ENCODE measurements at places on chromosomes 13 and 19. TPM values are rescaled to one million over a fixed set of nuclear protein-coding genes. Genes with fewer than 3 reads are reported as not detected.
A peak's percentile ranks its signal among the peaks of the same experiment; 100 is the strongest.

The ARL11 gene
- 0.22 TPM for total RNA-seq

The NUMBL gene
- total RNA-seq = 7.5 TPM

The SULT2A1 gene
- total RNA-seq = not detected

The FOSB gene
- total RNA-seq = 2,209 TPM

- DNase-seq = no peak
Observed at GRCh38 chr13:27973961-27974662, 5.0 kb upstream of the CDX2 start.

- DNase-seq = no peak
Observed at GRCh38 chr19:11064831-11065303, 24.4 kb upstream of the LDLR start.

GRCh38 chr19:49906879-49907564 lies 10.3 kb upstream of the IL4I1 start:
- DNase-seq = no peak

DNA sequence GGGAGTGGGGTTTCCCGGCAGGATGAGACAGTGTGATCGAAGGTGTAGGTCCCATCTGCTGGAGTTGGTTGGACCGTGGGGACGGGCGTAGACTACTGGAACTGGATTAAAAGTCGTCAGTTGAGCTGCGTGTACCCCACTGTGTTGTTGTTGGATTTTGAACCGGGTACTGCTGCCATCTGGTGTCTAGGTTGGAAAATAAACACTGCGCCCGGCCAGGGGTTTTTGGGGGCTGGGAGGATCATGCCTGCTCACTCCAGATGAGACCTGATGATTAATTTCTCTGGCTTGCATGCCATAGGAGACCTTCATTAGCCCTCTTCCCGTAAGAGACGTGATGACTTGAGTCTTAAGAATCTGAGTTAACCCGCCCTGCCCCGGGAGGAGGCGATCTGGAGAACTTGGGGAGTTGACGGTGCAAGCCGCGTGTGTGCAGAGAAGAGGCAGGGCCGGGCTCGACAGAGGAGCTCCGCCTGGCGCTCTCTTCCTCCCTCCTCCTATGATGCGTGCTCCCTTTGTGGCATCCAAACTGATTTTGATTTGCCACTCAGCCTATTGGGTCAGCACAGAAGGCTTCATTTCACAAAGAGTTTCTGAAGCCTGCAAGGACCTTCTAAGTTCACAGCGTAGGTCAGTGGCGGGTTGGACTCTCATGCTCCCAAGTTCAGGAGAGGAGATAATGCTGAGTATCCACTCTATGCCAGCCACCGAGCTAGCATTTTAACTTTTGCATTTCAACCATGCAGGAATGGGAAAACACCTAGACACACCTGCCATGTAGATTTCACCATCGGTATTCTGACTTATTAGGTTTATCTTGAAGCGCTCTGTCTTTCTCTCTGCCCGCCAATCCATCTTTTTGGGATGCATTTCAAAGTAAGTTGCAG lies 2.7 kb downstream of the UHRF1 start:
- peak; percentile 41 for DNase-seq

GRCh38 chr19:23070353-23071146 lies 46.3 kb upstream of the ZNF730 start:
- no peak for DNase-seq

DNA sequence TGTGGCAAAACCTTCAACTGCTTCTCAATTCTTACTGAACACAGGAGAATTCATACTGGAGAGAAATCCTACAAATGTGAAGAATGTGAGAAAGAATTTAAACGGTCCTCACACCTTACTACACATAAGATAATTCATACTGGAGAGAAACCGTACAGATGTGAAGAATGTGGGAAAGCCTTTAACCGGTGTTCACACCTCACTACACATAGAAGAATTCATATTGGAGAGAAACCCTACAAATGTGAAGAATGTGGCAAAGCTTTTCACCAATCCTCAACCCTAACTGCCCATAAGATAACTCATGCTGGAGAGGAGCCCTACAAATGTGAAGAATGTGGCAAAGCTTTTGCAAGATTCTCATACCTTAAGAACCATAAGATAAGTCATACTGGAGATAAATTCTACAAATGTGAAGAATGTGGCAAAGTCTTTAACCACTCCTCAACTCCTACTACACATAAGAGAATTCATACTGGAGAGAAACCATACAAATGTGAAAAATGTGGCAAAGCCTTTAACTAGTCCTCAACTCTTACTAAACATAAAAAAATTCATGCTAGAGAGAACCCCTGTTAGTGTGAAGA lies 111.7 kb downstream of the ZNF100 start:
- no peak for DNase-seq

DNA sequence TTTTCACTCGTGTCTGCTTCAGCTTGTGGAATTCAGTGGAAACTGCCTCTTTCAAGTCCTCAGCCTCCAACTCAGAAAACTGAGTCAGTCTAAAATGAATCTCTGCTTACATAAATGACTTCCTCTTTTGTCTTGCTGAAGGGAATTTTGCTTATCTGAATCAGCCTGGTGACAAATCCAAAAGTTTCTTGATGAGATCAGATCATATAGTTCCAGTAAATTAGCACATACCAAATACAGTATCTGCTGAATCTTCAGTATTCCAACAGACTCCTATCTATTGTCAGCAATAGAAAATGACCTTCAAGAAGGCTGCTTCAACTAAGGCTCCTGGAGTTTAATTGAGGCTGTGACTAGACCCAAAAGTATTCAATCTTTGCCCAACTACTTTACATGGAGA lies 290.0 kb downstream of the MZT1 start:
- DNase-seq = no peak

DNA sequence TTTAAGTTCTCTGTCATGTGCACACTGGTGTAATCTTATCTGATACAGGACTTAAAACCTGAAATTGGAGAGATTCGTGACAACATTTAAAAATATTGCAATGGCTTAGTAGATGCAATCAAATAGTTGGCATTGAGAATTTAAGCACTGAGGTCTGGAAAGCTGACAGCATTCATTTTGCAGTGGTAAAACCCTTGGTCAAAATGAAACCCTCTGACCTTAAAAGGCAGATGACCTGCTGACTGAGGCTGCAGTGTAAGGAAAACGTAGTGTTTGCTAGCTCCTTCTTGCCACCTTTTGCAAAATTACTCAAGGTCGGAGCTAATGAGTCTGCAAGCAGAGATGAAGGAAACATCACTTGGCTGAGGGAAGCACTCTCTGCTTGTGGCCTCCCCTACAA lies 150.6 kb downstream of the KCTD12 start:
- no peak for DNase-seq

DNA sequence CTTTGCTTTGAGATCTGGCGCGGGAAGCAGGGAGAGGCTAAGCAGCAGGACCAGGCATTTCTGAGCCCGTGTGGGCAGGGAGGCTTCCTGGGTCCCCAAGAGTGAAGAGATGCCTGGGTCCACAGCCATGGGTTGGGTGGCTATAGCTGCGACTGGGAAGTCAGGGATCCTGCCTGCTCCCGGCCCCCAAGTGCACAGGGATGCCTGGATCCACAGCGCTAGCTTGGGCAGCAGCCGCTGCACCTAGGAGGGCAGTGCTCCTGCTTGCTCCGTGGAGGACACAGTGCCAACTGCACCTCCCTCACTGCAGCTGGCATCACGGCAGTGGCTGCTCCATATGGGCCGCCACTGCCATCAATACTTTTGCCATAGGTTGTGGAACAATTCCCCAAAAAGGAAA lies 384.7 kb downstream of the PCDH9 start:
- DNase-seq = no peak

GRCh38 chr13:30666113-30666512 lies 48.4 kb downstream of the USPL1 start:
- no peak for DNase-seq

DNA sequence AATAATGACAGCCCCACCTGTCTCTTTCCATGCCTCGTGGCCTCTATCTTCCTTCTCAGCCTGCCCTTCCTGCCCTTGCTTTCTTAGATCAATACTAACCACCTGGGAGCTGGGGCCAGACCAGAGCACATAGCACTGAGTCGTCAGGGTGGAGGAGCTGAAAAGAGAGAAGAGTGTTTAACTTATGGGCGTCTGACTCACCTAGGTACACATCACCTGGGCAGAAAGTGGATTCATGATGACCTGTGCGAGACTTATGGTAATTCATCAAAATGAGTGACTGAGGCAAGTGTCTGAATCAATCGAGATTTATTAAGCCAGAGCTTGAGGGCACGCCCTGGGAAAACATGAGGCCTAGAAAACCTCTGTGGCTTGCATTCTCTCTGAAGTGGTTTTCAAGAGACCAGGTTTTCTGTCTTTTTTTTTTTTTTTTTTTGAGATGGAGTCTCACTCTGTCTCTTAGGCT lies 19.2 kb downstream of the CEACAM6 start:
- DNase-seq = peak; percentile 22

- DNase-seq = no peak
Observed at GRCh38 chr19:19213426-19214158, 1.8 kb downstream of the NCAN start.

DNA sequence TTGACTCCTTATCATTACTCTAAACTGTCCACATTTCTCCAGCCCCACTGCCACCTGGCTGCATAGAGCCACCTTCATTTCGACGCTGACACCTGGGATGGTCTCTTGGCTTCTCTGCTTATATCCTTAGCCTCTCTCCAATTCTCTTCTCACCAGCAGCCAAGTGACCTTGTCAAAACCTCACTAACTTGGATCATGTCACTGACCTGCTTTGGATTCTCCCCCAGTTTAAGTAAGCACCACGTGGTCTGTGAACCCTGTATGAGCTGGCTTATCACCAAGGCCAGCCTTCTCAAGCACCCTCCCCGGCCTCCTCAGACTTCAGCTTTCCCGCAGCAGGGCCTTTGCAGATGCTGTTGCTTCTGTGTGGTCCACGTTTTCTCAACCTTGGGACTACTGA lies 12.3 kb upstream of the GGACT start:
- DNase-seq = no peak
